ENCODE measurements at places on chromosomes 13 and 19.
A peak's percentile ranks its signal among the peaks of the same experiment; 100 is the strongest.

DNA sequence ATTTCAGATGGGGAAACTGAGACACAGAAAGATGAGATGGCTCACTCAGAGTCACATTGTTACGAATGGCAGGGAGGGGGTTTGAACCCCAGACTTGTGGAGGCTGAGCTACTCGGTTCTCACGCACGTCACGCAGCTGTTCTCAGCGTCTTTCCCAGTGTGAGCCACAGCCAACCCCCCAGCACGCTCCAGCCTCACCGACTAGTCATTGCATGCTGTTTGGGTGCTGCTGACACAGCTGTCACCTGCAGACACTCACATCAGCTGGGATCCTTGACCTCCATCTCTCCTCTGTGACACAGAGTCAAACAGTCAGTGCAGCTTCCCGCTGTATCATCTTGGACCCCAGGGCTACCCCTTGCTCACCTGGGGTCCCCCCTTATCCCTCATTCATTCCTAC lies 2.4 kb upstream of the NCAN start:
- DNase-seq, result peak; percentile 27

- peak; percentile 17 for DNase-seq
Measured at GRCh38 chr13:29849731-29850212, 645 bp downstream of the UBL3 start.

- no peak for DNase-seq
Measured at GRCh38 chr19:41811036-41811435, 14.6 kb downstream of the CEACAM3 start.

DNA sequence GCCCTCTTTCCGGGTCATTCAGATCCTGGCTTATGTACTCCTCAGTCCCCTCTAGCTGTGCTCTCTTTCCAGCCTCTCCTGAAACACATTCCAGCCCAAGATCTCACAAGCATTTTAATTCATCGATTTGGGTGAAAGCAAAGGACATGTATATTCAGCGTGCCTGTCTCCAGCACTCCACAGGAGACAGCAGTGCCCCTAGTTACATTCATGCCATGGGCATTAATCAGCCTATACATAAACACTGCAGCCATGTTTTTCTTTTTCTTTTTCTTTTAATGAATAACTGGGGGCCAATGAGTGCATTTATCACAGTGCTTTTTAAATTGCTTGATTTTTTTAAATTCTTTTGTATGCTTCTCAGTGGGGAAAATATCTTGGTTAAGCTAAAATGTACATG lies 199.1 kb downstream of the DCT start:
- no peak for DNase-seq

DNA sequence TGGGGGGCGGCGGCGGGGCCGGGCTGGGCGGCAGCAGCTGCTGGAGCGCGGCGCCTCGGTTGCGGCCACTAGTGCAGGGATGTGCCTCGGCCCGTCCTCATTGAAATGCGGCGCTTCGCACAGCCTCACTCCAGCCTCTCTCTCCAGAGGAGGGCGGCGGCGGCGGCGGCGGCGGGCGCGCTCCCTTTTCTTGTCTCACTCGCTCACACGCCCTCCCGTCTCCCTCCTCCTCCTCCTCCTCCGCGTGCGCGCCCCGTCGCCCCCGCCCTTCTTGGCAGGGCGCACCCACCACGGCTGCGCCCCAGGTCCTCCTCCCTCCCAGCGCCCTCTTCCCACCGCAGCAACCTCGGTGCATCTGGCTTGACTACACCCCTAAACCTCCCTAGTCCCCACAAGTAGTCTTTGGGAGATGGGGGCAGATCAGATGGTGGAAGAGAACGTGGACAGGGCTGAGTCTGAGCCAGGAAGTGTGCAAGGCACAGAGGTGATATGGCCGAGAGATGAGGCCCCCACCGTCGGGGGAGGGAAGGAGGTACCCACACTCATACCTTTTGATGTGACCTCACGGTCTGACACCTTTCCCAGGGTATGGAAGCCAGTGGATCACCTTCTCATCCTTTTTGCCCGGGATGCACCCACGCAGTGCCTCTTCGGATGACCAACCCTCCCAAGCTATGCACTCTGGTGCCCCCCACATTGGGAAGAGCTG lies at the start of gene DCLK1:
Gene DCLK1, minus strand, starts transcription at position 161 of the 709 bp plus-strand sequence.
- DNase-seq, result no peak

- no peak for DNase-seq
Measured at GRCh38 chr13:33250609-33251008, 34.9 kb downstream of the STARD13 start.

GRCh38 chr13:23771956-23772355 lies 117.2 kb downstream of the MIPEP start:
- DNase-seq, result no peak

- no peak for DNase-seq
Measured at GRCh38 chr19:16144216-16144581, 714 bp downstream of the HSH2D start.

- no peak for DNase-seq
Measured at GRCh38 chr19:2616741-2617392, 85.6 kb downstream of the GNG7 start.

GRCh38 chr13:96002322-96003131 lies 50.7 kb downstream of the UGGT2 start:
- DNase-seq, result no peak

- no peak for DNase-seq
Measured at GRCh38 chr19:19650331-19650730, 6.9 kb upstream of the GMIP start.

GRCh38 chr13:48804821-48805601 lies 151.3 kb downstream of the CYSLTR2 start:
- no peak for DNase-seq

- DNase-seq, result no peak
Measured at GRCh38 chr19:8143041-8143440, 6.4 kb downstream of the FBN3 start.

DNA sequence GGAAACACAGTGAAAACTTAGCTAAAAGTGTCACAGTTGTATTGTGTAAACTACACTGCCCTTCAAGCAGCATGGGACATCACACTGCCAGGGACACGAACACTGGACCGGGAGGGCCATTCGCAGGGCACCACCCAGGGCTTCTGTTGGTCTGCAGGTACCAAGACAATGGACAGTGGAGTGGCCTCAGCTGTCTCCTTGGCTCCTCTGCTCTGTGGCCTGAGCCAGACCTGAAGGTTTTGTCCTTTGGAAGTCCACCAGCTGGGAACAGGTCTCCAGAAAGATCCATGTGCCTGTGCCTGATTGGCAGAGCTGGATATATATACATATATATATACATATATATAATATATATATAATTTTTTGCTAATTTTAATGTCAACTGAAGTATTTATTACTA lies 149.8 kb downstream of the ZNF536 start:
- no peak for DNase-seq

DNA sequence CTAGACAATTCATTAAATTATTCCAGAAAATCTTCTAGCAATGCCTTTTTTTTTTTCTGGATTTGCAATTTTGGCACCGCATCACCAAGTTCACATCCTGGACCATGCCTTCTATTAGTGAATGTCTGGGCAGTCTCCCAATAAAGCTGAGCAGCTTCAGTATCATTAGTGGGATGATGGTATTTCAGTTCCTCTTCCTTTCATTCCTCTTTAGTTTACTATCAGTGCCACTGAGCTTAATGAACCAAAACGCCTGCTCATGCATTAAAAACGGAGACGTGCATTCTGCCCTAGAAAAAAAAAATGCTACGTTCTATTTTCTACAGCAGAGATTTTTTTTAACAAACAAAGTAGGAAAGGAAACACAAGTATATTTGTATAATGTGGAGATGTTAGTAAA lies 343.0 kb downstream of the PCDH9 start:
- no peak for DNase-seq

GRCh38 chr13:47038188-47038587 lies 141.3 kb upstream of the HTR2A start:
- DNase-seq, result no peak

GRCh38 chr19:4633140-4633967 lies 6.0 kb upstream of the TNFAIP8L1 start:
- peak; percentile 89 for DNase-seq

- no peak for DNase-seq
Measured at GRCh38 chr19:383922-384798, 24.8 kb downstream of the C2CD4C start.

GRCh38 chr13:50078231-50078894 lies 63.1 kb downstream of the KCNRG start:
- DNase-seq, result no peak

GRCh38 chr19:5434351-5434917 lies 20.8 kb upstream of the ZNRF4 start:
- no peak for DNase-seq

- DNase-seq, result no peak
Measured at GRCh38 chr19:18830488-18830887, 1.3 kb upstream of the UPF1 start.

DNA sequence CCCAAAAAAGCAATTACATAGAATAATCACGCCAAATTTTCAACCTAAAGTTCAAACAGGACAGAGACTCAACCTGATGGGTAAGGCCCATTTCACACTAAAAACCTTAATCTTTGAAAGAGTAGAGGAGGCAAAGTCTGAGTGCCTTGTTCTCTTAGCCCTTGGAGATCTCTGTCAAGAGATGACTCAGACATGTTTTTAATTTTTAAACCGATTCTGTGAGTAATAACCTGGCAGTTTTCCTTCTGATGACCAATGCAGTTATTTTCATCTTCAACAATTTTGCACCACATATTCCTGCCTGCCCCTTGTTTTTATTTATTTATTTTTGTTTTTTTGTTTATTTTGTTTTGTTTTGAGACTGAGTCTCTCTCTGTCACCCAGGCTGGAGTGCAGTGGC lies 11.5 kb upstream of the TNFSF9 start:
- no peak for DNase-seq

DNA sequence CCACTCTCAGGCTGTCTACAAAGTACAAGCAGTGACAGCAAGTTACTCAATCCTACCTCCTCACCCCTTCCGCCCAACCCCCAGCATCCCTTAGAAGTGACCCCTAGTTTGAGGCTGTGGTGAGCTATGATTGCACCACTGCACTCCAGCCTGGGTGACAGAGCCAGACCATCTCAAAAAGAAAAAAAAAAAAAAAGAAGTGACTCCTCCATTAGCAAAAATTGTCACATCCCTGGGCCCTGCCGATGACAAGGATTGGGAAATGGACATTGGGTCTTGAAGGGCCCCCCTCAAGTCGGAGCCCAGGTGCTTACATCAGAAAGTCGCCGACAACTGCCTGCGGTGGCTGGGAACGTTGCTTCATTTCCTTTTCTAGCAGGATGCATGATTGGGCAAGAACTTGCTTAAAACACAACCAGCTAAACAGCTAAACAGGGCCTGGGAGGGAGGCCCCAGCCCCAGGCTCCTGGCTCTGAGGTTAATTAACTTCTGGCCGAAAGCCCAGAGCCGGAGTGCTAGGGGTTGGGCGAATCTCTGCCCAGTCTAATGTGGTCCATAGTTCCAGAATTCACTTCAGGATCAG lies 15.3 kb downstream of the RAB3D start:
- no peak for DNase-seq

GRCh38 chr13:20198781-20199180 lies 6.0 kb upstream of the GJB2 start:
- DNase-seq, result no peak

GRCh38 chr13:67351909-67352308 lies 121.8 kb upstream of the PCDH9 start:
- no peak for DNase-seq

GRCh38 chr13:70218618-70219017 lies 110.4 kb upstream of the KLHL1 start:
- no peak for DNase-seq

DNA sequence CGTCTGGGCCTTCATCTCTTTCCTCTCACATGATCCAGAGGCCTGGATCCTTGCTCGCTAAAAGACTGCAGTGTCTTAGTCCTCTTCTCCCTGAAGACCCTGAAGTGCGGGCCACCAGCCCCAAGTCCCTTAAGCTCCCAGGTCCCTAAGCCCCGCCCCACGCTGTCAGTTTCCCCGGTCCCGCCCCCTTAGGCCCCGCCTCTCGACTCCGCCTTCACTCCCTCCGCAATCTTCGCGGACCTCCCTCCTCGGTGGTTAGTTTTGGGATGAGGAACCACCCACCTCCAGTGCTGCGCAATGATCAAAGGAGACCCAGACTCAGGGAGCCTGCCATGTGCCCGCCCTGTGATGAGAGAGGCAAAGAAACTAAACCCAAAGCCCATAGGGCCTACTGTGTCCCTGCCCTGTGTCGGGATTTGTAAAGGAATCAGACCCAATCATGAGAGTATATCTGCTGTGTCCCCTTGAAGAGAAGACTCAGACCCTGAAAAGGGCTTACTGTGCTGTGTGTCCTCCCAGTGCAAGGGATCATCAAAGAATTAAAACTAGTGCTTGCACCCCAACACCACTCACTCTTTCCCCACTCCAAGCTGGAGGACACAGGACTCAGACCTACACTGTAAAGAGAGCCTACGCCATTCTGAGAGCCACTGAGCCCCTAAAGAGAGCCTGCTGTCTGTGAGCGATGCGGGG lies 3.0 kb upstream of the COX6B1 start:
- DNase-seq, result no peak

DNA sequence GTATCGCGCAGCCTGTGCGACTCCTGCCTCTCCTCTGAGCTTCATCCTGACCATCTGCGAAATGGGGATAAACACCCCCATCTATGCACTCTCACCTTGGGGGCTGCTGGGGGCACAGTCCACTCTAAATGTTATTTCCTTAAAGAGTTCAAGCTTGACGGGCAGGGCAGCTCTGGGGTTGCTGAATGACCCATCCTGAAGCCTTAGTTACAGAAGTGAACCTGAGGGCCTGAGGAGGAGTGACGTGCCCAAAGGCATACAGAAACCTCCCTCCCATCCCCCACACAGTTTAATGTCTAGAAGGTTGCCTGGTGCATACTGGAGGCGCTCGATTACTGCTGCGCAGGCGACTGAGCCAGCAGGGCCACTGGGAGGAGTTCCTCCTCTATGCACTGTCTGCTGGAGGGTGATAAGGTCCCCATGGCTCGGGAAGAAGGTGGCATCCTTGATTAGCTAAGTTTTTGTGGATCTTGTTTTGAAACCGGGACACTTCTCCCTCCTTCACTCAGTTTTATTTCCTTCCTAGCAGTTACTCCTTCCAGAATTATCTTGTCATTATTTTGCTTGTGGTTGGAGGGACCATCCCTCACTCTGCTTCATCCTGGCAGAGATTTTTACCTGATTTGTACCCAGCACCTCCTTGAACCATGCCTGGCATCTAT lies 572 bp upstream of the FKBP8 start:
- no peak for DNase-seq

GRCh38 chr19:44345959-44346358 lies 10.5 kb downstream of the ZNF112 start:
- no peak for DNase-seq

DNA sequence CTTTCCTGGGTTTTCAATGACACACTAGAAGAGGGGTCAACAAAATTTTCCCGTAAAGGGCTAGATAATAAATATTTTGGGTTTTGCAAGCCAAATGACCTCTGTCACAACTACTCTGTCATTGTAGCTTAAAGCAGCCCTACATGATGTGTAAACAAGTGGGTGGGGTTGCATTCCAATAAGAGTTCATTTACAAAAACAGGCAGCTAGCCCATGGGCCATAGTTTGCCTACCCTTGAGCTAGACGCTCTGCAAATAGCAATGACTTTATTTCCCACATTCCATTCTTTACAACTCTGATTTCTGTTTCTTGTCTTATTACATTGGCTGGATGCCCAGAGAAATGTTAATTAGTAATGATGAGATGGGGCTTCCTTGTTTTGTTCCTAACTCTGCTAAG lies 76.0 kb downstream of the ZNF557 start:
- no peak for DNase-seq

GRCh38 chr19:11265785-11266236 lies 3.5 kb upstream of the DOCK6 start:
- no peak for DNase-seq

- DNase-seq, result no peak
Measured at GRCh38 chr13:80337288-80338081, 3.4 kb downstream of the SPRY2 start.

Measured in NCI-H524 treated with DMSO at 0.1 percent for 48 hours (cell line).